Heart left ventricle (tissue), 16 donors: ENCODE measurements at places on chromosomes 4 and X. TPM values are rescaled to one million over a fixed set of nuclear protein-coding genes. Genes with fewer than 3 reads are reported as not detected.
A peak's percentile ranks its signal among the peaks of the same experiment; 100 is the strongest.

DNA sequence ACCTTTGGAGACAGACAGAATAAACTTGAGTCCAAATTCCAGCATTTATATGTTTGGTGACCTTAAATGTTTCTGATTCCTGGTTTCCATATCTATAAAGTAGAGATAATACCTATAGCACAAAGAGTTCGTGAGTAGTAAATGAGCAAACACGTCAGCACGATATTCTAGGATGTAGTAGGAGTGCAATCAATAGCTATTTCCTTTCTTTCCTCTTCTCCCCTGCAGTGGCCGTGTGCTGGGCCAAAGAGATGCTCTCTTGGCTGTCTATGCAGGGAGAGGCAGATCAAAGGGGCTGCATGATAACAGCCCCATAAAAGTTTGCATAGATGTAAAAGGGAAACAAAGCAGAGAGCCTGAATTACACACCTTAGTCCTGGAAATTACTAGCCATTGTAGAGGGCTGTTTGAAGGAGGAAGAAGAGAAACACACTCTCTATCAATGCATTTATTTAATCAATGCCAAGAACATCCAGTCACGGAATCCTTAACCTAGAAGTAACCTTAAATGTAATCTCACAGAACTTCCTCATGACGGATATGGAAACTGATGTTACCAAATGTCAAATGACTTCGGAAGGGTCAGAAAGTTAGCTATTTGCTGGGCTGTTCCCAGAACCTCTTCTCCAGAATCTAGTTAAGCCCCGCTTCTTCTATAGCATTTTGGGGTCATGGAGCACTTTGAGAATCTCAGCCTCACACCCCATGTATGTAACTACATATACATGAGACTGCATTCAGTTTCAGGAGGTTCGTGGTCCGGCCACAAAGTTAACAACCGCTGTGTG lies 35.5 kb upstream of the PLAC8 start:
- H3K27me3 ChIP-seq = no peaks in the 10 kb centered on the region
- no peaks in the 10 kb centered on the region for H3K36me3 ChIP-seq
- no peak overlapping the region for H3K4me3 ChIP-seq
- no peak for DNase-seq

The IQSEC2 gene
- 12.6 TPM for total RNA-seq

GRCh38 chr4:147714575-147715401 lies 17.1 kb upstream of the ARHGAP10 start:
- H3K27ac ChIP-seq = no peak overlapping the region
- no peak overlapping the region for H3K4me3 ChIP-seq
- no peaks in the 10 kb centered on the region for H3K27me3 ChIP-seq
- no peaks in the 10 kb centered on the region for H3K36me3 ChIP-seq

The UGT2B10 gene
- not detected for total RNA-seq

The PLS3 gene
- total RNA-seq = 61.8 TPM

GRCh38 chr4:166518315-166518714 lies 645.3 kb downstream of the TLL1 start:
- H3K27me3 ChIP-seq = no peaks in the 10 kb centered on the region
- no peak overlapping the region for H3K27ac ChIP-seq
- H3K4me1 ChIP-seq = no peaks in the 10 kb centered on the region
- no peak overlapping the region for H3K4me3 ChIP-seq

DNA sequence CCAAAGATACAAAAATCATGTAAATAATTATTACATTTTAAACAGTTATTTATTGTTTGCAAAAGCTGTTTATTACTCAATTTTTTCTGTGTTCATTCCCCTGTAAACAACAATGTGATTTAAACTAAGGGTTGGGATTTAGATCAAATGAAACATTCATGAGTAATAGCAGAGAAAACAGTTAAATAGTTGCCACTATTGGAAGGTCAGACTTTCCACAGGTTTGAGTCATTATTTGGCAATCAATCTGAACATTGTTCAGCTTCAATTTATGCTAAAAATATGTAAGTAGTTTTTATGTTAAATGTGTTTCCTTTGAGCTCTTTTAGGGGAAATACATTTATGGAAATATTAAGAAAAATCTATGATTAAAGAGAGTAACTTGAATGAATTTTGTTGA lies 144.9 kb downstream of the STIM2 start:
- H3K36me3 ChIP-seq = peaks cover 16% of the 10 kb centered on the region
- H3K4me1 ChIP-seq = peaks cover 7% of the 10 kb centered on the region
- DNase-seq = no peak
- no peak overlapping the region for H3K4me3 ChIP-seq
- no peaks in the 10 kb centered on the region for H3K27me3 ChIP-seq

DNA sequence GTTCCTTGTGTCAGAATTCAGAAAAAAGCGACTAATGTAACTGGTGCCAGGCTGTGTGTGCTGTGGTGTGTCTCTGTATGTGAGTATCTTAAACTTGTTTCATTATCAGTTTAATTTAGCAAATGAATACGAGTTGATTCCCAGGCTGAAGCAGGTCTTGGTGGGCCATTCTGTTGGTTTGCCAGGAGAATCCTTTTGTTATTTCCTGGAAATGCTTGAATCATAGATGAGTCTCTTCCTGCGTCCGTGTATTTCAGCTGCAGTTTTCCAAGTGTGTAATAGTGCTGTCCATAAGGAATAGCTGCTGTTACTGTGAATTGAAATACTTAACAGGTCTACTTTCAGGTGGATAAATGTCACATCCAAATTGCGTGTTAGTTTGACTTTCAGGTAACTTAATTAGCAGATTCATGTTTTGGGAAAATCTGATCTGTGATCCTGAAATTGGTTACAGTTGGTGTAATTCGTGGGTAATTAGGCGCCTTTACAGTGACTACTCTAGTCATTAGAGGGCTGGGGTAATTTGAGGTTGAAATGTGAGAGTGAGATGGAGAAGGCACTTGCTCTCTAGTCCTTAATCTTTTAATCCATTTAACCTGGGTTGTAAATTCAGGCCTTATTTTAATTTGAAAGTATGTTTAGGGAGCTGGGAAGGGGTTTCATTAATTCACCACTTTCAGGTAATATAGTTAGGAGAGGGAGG lies 23.8 kb downstream of the TMEM131L start:
- no peaks in the 10 kb centered on the region for H3K27me3 ChIP-seq
- H3K4me1 ChIP-seq = peaks cover 72% of the 10 kb centered on the region
- H3K27ac ChIP-seq = no peak overlapping the region

The DCLK2 gene
- 38.4 TPM for total RNA-seq

- no peak for DNase-seq
- H3K27me3 ChIP-seq = no peaks in the 10 kb centered on the region
- peaks cover 16% of the 10 kb centered on the region for H3K4me1 ChIP-seq
- no peaks in the 10 kb centered on the region for H3K36me3 ChIP-seq
- H3K27ac ChIP-seq = peak overlapping the region; percentile 9
These were observed 26.7 kb downstream of the MANBA start for GRCh38 chr4:102734116-102734515.

- no peaks in the 10 kb centered on the region for H3K27me3 ChIP-seq
- no peaks in the 10 kb centered on the region for H3K36me3 ChIP-seq
These were observed 189.6 kb downstream of the BCOR start for GRCh38 chrX:39907964-39908661.

DNA sequence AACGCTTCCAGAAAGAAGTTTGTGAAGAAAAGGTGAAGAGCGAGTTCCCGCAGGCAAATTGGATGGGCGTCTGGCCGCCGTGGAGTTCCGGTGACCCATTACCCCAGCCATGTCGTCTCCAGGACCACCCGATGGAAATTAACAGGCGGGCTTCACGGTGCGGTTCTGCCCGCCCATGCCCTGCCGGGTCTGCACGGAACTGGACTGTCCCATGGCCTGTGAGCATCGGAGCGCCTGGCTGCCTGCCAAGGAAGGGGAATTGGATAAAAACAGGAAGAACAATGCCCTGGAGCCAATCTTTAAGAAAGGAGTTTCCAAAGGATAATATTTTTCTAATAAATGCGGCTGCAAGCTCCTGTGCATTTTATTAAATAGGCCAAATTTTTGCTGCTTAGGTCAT lies 319.8 kb upstream of the SLC7A11 start:
- no peak overlapping the region for H3K4me3 ChIP-seq
- H3K27me3 ChIP-seq = no peaks in the 10 kb centered on the region
- no peak overlapping the region for H3K27ac ChIP-seq
- DNase-seq = peak; percentile 77

- DNase-seq = peak; percentile 26
- peak overlapping the region; percentile 64 for H3K4me3 ChIP-seq
- H3K27ac ChIP-seq = peak overlapping the region; percentile 70
- no peaks in the 10 kb centered on the region for H3K27me3 ChIP-seq
- peaks cover 4% of the 10 kb centered on the region for H3K4me1 ChIP-seq
- H3K36me3 ChIP-seq = no peaks in the 10 kb centered on the region
These were observed 484 bp downstream of the CXCL2 start for GRCh38 chr4:74098427-74098994.

DNA sequence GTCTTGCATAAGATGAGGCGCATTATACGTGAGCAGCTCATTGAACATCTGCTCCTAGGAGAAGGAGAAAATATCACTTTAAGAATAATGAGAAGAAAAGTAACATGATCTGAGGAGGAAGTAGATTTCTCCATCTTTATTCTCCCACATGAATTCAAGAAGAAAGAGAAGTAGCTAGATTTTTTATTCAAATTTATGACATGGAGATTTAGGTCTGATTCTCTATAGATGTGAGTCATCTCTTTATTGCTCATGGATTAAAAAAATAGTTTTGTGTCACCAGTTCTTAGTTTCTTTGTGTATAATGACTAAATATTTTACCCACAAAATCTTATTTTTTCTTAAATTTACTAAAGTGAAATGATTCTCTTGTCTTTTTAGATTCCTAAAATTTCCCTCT lies 40.4 kb downstream of the HPGDS start:
- no peaks in the 10 kb centered on the region for H3K36me3 ChIP-seq
- no peak for DNase-seq
- H3K27me3 ChIP-seq = no peaks in the 10 kb centered on the region

The RAB40AL gene
- total RNA-seq = not detected

The TLL1 gene
- total RNA-seq = 0.90 TPM

DNA sequence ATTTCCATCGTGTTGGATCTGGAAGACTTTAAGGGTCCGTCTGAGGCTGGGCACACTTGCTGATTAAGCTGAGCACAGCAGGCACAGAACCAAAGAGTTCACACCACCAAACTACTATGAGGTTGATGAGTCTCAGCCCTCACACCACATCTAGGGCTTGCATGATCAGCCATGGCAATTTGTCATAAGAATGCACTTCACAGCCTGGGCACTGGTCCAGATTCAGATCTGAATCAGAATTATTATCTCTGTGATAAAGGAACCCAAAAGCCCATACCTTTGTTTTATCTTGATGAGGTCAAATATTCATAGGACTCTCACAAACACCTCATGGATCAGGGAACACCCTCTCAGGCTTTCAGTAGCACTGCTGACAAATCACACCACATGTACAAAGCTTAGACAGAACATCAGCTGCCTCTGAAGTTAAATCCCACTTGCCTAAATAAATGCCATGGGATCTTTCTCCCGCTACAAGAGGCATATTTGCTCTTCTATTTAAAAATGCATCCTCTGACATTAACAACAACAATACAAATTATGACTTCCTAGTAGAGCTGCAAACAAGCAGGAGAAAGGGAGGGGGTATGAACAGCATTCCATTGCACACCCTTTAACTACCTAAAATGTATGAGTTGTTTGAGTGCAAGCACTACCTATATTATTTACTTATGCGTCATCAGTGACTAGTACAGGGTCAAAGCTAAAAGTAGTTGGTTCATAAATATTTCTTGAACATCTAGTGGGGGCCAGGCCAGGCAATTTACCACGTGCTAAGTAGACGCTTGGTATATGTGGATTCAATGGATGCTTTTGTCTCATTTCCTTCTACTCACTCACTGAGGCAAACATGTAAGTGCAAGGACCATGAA lies 186.3 kb upstream of the FGF13 start:
- no peak overlapping the region for H3K4me3 ChIP-seq
- H3K4me1 ChIP-seq = no peaks in the 10 kb centered on the region
- H3K27ac ChIP-seq = no peak overlapping the region
- DNase-seq = no peak
- H3K36me3 ChIP-seq = no peaks in the 10 kb centered on the region

DNA sequence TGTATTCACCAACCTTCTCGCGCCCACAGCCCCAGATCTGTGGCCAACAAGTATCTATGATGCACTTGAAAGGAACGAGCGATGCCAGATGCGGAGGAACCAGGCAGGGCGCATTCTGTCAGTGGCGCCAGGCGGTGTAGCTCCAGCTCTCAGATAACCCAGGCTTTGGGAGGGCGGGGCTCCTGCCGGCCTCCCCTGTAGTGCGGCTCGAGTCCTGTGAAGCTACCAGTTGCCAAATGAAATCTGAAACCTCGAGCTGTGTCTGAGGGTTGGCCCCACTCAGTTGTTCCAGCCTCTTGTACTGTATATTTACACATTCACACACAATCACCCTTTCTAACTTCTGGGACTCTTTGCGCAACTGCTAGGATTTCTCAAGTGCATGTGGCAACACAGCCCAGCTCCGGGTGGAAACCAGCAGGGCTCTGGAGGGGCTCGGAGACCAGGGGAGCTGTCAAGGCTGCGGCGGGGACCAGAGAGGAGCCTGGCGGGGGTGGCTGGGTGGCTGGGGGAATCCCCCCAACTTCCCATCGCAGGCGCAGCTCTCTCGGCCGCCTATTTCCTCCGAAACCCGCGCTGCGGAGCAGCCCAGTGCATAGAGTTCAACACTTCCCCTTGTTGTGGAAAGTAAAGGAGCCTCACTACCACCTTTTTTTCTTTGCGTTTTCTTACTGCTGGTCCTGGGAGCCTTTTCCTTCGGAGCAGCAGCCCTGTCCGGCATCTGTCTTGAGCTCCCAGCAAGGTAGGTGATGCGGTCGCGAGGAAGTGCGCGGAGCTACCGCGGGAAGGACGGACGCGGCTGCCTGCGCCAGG lies at the start of gene ARHGAP24:
Gene ARHGAP24, plus strand, starts transcription at position 333 of the 813 bp plus-strand sequence.
- peak within 1 kb of the TSS; percentile 75 for H3K27ac ChIP-seq
- H3K27me3 ChIP-seq = no peaks in the 10 kb centered on the region

The PCDH10 gene
- total RNA-seq = 0.36 TPM

The SH3RF1 gene
- total RNA-seq = 7.1 TPM

DNA sequence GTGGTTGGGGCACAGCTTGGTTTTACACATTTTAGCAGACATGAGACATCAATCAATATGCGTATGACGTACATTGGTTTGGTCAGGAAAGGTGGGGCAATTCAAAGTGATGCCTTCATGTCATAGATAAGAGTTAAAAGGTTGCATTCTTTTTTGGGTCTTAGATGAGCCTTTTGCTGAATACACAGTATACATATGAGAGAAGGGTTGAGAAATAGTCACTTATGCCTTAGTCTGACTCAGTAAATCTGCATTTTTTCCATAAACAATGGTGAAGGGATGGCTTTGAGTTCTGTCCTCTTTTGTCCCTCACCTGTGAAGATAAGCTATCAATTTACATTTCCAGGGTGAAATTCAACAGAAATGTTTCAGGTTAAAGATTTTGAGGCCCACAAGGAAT lies 43.9 kb upstream of the UGT2B15 start:
- no peaks in the 10 kb centered on the region for H3K4me1 ChIP-seq
- no peak overlapping the region for H3K27ac ChIP-seq
- no peaks in the 10 kb centered on the region for H3K27me3 ChIP-seq
- H3K4me3 ChIP-seq = no peak overlapping the region
- DNase-seq = no peak
